ENCODE measurements at places on chromosomes 4 and X. TPM values are rescaled to one million over a fixed set of nuclear protein-coding genes. Genes with fewer than 3 reads are reported as not detected.

- no peak for DNase-seq
These were observed 83.2 kb downstream of the TMEM131L start for GRCh38 chr4:153549405-153549804.

GRCh38 chr4:70515367-70516250 lies 2.8 kb upstream of the AMTN start:
- no peak for DNase-seq

Gene TECRL
- not detected for total RNA-seq

- DNase-seq, result no peak
These were observed 452.5 kb downstream of the IL15 start for GRCh38 chr4:142088906-142089305.

Gene CT45A5
- total RNA-seq, result not detected

Gene ERAS
- not detected for total RNA-seq

- no peak for DNase-seq
These were observed 381.4 kb downstream of the BCOR start for GRCh38 chrX:39716401-39716800.
